A549 treated with Hydrocortisone at 1 μM for 4 hours (cell line): ENCODE measurements at places on chromosomes 1 and 21. TPM values are rescaled to one million over a fixed set of nuclear protein-coding genes. Genes with fewer than 3 reads are reported as not detected.

The FLG2 gene
- not detected in 5 replicates for total RNA-seq

The SPRR4 gene
- total RNA-seq, result not detected in 5 replicates

The DCST2 gene
- total RNA-seq, result 0.37 to 0.77 TPM (median 0.52 TPM) in 5 replicates

The SLC30A10 gene
- total RNA-seq, result 0.03 to 0.05 TPM (median 0.05 TPM) in 5 replicates

The GBP5 gene
- total RNA-seq, result 0.06 to 0.10 TPM in 2 of 5 replicates, not detected in the others

The TFF2 gene
- total RNA-seq, result not detected in 5 replicates

The HPDL gene
- 2.4 to 3.9 TPM (median 3.6 TPM) in 5 replicates for total RNA-seq

The S100A14 gene
- total RNA-seq, result 0.14 to 0.82 TPM (median 0.52 TPM) in 5 replicates

The SH2D5 gene
- total RNA-seq, result 12.1 to 17.9 TPM (median 15.3 TPM) in 5 replicates

The S100A7 gene
- total RNA-seq, result not detected in 5 replicates

The SLFNL1 gene
- total RNA-seq, result 0.02 to 0.06 TPM (median 0.05 TPM) in 3 of 5 replicates, not detected in the others

The ARTN gene
- total RNA-seq, result 0.07 to 0.46 TPM (median 0.22 TPM) in 5 replicates

The CTXND2 gene
- not detected in 5 replicates for total RNA-seq

The MACO1 gene
- total RNA-seq, result 8.0 to 10.8 TPM (median 9.1 TPM) in 5 replicates

The MYCL gene
- 1.1 to 1.6 TPM (median 1.4 TPM) in 5 replicates for total RNA-seq

The FCRL6 gene
- total RNA-seq, result not detected in 5 replicates

The COA6 gene
- total RNA-seq, result 81.2 to 89.1 TPM (median 84.1 TPM) in 5 replicates

The LAD1 gene
- 0.47 to 1.4 TPM (median 0.62 TPM) in 5 replicates for total RNA-seq
